ENCODE measurements at places on chromosomes 5 and 9.

GRCh38 chr9:18606846-18607245 is 132.9 kb downstream of the ADAMTSL1 start:
- no peak for DNase-seq

DNA sequence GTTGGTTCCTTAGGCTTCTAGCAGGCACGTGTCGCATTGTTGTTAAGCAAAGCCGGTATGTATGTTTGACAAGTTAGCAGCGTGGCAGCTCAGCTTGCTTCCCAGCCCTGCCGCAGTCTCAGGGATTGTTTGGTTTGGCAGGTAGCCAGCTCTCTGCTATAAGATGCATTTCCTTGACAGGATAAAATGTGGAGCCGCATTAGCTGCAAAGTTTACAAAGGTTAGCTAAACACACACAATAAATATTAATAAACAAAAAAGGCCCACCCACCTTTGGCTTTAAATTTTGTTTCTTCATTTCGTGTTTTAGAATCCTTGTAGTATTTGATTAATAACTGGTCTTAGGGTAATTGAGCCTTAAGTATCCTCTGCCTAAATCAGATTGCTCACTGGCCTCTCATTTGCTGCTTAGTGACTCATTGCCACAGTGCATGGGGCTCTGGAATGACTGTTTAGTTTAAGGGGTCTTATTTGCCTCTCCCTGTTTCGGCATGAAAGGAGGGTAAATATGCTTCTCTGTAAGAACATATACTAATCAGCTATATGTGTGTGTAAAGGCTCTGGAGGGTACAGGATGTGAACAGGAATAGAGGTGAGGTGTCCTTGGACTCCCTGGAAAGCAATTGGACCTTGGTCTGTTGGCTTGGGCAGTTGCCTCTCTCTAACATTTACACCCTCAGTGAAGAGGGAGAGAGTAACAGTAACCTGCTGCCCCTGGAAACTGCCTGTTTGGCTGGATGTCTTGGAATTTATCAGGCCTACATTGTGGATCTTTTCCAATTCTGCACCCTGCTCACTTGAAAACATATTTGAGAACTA is 122.0 kb downstream of the GDNF start:
- DNase-seq = peak; percentile 92

- peak; percentile 52 for DNase-seq
Observed at GRCh38 chr5:176675676-176676360, 28.5 kb downstream of the TSPAN17 start.

DNA sequence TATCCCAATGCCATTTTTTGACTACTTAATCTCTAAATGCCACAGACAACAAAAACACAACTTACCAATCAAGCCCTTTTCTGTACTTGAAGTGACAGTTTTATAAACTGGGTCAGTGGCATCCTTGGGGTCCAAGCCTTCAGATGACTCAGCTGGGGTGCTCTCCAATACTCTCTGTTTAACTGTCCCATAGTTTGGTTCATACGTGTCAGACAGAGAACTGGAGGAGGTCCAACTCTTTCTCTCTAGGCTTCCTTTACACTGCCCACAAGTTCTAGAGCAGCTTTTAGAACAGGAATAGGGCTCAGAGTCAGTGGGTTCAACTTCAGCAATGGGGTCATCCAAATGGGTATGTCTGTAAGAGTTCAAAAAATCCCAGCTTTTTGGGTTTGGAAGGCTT is 166.9 kb downstream of the CDC42SE2 start:
- no peak for DNase-seq

GRCh38 chr5:151123897-151124751 is 33.5 kb downstream of the ANXA6 start:
- peak; percentile 62 for DNase-seq

GRCh38 chr9:115804206-115804605 is 349.4 kb upstream of the PAPPA start:
- DNase-seq = no peak

DNA sequence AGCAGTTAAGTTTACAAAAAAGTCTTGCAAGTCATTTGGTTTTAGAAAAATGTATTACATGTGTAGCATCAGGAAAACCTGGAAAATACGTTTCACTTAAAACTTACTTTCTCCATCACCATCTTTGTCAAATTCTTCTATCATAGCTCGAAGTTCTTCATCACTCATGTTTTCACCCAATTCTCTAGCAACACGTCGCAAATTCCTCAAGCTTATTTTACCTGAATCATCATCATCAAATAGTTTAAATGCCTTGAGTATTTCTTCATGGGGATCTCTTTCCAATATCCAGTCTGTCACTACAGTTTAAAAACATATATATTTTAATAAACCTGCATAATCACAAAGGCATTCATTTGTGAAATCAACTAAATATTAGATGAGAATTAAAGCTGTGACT is 10.3 kb downstream of the CETN3 start:
- peak; percentile 12 for DNase-seq

- no peak for DNase-seq
Observed at GRCh38 chr5:154273028-154273617, 82.6 kb downstream of the GALNT10 start.

DNA sequence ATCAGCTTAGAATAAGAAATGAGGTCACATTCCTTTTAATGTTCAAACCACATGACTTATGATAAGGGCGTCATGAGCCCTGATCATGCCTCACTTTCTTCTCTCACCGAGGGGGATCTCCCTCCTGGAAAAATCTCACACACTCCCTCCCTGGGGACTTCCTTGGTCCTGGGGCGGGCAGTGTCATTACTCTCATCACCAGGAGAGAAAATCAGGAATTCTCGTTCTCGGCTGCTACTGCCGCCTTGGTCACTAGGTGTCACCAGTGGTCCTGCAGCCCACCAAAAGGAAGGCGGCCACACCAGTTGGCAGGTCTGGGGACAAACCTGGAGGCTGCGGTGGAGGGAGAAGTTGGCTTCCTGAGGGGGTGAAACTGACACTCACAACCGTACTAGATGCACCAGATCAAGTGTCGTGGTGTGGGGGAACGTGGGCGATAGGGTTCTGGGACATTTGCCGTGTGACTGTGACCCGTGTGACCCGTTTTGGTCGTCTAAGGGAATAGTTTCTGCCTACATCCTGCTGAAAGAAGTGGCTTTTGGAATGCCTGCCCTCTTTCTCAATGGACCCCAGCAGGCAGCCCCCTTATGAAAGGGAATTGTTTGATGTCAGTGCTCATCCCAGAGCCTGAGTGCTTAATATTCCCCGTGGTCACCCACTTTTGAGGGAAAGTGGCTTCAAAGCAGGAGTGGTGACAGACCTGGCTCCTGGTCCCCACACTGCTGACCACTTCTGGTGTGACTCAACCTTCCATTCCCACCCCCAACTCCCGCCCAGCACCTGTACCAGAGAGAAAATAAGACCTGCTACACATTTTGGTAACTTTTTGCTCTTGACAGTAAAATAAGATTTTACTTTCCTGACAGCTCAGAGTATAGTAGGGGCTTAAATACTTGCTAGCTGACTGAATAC is 63.2 kb downstream of the ACER2 start:
- DNase-seq = peak; percentile 71

DNA sequence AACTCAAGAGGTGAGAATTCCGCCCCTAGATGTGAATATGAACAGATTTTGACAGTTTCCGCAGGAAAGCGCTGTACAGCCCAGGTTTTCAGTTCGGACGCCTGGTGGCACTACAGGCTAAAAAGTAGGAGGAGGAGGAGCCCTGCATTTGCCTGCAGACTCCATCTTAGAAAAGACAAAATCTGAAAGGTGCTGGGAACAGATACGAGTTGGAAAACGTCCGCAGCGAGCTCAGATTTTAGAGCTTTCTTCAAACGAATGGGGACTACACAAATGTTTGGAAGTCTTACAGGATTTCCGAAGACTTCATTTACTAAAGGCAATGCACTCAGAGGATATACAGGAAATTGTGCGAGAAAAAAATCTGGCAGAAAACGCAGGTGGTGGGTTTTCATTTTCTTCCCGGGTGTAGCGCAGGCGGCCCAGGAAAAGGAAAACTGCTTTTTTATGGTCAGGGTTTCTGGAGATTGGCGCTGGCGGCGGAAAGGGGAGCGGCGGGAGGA is 9.9 kb upstream of the PCDHB2 start:
- DNase-seq = peak; percentile 55

DNA sequence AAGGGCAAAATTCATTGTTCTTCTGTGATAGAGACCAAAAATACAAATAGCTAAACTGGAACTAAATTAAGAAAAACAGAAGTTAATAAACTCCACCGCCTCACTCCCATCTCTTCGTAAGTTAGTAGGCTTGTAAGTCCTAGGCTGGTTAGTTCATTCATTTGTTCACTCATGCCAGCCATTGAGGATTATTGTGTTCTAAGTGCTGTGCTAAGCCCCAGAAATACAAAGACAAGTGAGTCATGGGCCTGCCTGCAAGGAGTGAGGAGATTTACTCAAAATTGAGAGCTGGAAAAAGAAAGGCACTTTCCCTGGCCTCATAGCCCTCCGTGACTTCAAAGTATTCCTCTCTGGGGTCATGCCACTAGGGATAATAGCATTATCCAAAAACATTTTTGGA is 8.5 kb downstream of the DOCK8 start:
- no peak for DNase-seq

DNA sequence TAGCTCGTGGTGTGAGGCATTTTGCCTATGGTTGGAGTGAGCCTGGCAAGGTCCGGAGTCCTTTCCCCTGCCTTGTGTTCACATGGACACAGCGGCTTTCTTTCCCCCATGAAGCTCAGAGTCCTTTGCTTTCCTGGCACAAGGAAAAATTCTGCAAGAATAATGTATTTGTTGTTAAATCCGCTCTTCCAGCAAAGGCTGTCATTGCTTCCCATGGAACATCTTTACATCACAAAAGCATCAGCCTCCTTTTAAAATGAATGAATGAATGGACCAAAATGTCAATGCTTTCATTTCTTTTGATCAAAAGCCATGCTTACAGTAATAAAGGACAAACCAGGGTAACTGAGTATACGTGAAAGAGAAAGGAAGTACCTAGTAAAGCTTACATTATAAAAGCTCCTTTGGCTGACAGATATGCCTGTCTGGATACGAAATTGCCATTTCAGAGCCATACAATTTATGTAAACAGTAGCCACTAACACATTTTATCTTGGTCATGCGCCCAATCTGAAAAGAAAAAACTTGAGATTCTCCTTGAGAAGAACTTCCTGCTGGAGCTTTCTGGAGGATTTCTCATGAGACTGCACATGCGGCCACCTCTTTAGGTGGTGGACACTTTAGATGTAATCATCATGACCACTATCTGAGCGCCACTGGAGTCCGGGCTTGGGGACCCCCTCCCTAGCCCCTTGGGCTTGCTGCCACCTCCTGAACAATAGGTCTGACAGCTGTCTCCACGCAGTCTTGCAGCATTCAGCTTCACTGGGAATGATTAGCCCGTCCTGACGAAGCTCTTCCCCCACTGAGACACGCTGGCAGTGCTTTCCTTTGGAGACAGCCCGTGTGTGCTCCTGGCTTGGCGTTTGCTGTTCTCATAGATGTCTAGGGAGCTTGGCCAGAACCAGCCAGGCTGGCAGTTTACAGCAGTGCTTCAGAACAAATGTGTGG is 355.9 kb downstream of the ADAMTS6 start:
- peak; percentile 69 for DNase-seq

DNA sequence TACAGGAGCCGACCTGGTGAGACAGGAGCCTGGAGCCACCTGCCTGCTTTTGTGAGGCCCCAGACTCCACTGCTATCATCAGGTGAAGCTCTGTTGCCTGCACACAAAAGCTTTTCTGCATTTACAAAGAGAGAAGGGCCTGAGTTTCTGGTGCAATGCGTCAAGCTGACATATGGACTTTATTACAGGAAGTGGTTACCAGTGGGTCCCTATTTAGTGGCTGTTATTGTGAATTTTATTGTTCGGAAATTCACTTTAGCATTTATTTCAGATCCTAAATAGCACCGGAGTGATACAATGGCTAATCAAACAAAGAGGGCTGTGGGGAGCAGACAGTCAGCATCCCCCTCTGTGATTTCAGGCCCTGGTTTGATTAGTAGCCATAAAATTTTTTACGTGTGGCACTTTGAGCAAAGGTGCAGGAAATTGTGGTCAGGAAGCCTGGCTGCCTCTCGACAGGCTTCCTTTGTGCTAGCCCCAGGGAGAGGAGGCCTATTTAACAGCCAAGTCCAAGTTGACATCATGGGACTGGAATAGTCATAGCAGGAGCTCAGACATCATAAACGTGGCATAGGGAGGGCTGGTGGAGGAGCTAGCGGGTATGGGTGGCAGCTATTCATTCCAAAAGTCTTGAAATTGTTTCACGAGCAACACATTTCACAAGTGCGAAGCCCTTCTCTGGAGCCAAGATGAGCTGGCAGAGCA is 8.4 kb downstream of the TGFBI start:
- DNase-seq = peak; percentile 92

DNA sequence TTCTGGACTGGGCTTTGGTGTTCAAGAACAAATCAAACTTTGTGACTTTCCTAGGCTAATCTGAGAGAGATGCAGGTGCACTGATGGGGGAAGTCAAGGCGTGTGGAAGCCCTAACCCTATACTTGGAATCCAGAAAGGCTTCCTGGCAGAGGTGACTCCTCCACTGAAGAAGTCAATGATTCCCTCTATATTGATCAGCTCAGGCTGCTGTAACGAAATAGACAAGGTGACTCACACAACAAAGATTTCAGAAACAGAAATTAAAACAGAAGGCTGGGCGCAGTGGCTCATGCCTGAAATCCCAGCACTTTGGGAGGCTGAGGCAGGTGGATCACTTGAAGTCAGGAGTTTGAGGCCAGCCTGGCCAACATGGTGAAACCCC is 69.6 kb upstream of the GGTA1 start:
- DNase-seq = no peak

DNA sequence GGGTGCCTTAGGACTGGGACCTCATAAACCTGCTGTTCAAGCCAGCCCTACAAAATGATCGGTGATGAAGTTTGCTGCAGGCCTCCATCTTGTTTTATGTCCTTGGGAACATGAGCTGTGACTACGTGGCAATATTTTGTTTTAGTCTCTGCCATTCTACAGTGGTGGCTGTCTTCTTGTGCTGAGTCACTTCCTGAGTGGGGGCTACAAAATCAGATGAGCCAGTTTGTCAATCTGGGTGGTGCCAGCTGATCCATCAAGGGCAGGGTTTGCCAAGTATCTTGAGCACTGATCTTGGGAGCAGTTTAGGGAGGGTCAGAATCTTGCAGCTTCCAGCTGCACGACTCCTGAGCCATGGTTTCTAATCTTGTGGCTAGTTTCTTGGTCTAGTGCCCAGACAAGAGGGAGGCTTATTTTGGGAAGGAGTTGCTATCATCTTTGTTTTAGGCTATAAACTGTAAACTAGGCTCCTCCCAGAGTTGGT is 94.7 kb downstream of the YTHDC2 start:
- peak; percentile 6 for DNase-seq

- no peak for DNase-seq
Observed at GRCh38 chr9:4839470-4839912, 46.7 kb downstream of the RCL1 start.
